ENCODE measurements at places on chromosomes 16 and 17. TPM values are rescaled to one million over a fixed set of nuclear protein-coding genes. Genes with fewer than 3 reads are reported as not detected.
A peak's percentile ranks its signal among the peaks of the same experiment; 100 is the strongest.

DNA sequence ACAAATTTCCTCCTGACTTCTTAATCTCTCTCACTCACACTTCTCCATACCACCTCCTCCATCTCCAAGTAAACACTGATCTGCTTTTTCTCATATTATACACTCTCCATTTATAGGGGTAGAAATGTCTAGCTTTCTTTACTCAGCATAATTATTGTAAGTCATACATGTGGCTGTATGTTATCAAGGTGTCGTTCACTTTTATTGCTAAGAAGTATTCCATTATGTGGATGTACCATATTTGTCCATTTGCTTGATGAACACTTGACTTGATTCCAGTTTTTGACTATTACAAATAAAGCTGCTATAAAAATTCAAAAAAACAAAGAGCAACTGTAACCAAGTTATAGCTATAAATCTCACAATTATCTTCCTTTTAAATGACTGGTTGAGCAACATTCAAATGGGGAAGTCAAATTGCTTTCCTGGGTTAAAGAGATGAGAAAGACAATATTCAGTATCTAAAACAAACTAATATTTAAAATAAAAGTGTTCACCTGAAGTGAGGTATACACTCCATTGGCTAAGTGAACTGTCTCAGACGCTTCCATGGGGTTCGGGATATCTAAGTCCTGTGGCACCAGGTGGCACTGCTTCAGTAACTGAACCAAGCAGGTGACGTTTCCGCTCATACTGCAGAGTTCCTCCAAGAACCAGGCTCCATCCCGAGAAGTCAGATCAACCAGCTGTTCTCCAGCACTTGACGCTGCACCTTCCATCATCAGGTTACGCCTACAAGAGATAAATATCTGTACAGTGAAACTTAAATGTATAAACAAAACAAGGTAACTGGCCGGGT lies 32.6 kb upstream of the ARL6IP1 start:
- H3K27me3 ChIP-seq = no peaks in the 10 kb centered on the region
- no peak for DNase-seq
- no peaks in the 10 kb centered on the region for H3K4me1 ChIP-seq
- H3K4me3 ChIP-seq = no peak overlapping the region
- H3K36me3 ChIP-seq = peaks cover 38% of the 10 kb centered on the region

GRCh38 chr17:65797101-65797500 lies 235.7 kb upstream of the AXIN2 start:
- H3K27ac ChIP-seq = no peak overlapping the region
- H3K4me1 ChIP-seq = no peaks in the 10 kb centered on the region
- H3K36me3 ChIP-seq = peaks cover 16% of the 10 kb centered on the region
- H3K27me3 ChIP-seq = no peaks in the 10 kb centered on the region
- no peak overlapping the region for H3K4me3 ChIP-seq

- H3K36me3 ChIP-seq = no peaks in the 10 kb centered on the region
- no peak for DNase-seq
- H3K27me3 ChIP-seq = no peaks in the 10 kb centered on the region
- H3K4me3 ChIP-seq = no peak overlapping the region
- no peaks in the 10 kb centered on the region for H3K4me1 ChIP-seq
- no peak overlapping the region for H3K27ac ChIP-seq
These were observed 141.5 kb upstream of the MED13 start for GRCh38 chr17:62206550-62206949.

Gene KRT36
- total RNA-seq = not detected

DNA sequence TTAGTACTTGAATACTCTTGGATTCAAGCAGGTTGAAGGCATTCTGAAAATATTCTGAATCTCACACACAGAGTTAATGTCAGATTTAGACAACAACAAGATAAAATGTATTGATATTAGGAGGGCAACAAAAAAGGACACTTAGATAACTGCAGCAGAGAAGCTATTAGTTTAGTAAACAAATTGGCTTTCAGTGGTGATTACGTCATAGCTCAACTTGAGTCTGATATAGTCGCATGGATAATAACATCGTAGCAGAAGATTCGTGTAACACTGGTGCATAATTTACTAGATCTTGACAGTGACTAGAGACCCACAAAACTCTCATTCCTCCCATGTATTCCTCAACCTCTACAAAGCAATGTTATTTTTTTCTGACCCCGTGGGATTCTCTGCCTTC lies 268.3 kb downstream of the KCNJ2 start:
- H3K27ac ChIP-seq = no peak overlapping the region
- no peak for DNase-seq
- no peaks in the 10 kb centered on the region for H3K4me1 ChIP-seq
- no peak overlapping the region for H3K4me3 ChIP-seq
- H3K36me3 ChIP-seq = no peaks in the 10 kb centered on the region

DNA sequence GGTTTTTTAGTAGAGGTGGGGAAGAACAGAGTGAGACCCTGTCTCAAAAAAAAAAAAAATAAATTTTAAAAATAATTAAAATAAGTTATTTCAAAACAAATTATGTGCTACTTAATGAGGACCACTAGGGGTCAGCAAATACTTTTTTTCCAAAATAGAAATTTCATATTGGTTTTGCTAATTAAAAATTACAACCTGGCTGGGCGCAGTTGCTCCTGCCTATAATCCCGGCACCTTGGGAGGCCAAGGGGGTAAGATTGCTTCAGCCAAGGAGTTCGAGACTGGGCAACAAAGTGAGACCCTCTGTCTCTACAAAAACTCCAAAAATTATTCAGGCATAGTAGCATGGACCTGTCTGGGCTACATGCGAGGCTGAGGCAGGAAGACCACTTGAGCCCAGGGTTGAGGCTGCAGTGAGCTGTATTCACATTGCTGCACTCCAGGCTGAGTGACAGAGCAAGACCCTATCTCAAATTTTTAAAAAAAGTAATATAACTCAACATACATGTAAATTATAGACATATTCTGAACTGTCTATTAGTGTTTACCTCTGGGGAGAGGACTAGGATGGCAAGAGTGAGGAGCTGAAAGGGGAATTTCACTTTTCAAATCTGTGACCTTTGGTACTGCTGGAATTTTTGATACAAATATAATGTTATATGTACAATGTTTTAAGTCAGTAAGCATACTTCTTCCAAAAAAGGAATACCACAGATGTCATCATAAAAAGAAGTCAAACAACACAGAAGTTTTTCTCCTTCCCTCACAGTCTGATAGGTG lies 8.1 kb downstream of the MEIOB start:
- H3K4me3 ChIP-seq = no peak overlapping the region
- no peak for DNase-seq
- H3K27me3 ChIP-seq = peaks cover 80% of the 10 kb centered on the region
- H3K4me1 ChIP-seq = no peaks in the 10 kb centered on the region
- H3K27ac ChIP-seq = no peak overlapping the region

- no peak for DNase-seq
- peaks cover 25% of the 10 kb centered on the region for H3K36me3 ChIP-seq
- peak overlapping the region; percentile 84 for H3K27ac ChIP-seq
- H3K27me3 ChIP-seq = no peaks in the 10 kb centered on the region
These were observed 19.6 kb downstream of the AKAP10 start for GRCh38 chr17:19958023-19958422.

GRCh38 chr16:13920510-13920818 lies 510 bp downstream of the ERCC4 start:
- peak overlapping the region; percentile 86 for H3K4me3 ChIP-seq
- H3K36me3 ChIP-seq = peaks cover 2% of the 10 kb centered on the region
- peaks cover 9% of the 10 kb centered on the region for H3K27me3 ChIP-seq
- no peak for DNase-seq
- peaks cover 24% of the 10 kb centered on the region for H3K4me1 ChIP-seq
- peak overlapping the region; percentile 96 for H3K27ac ChIP-seq

GRCh38 chr17:73625991-73626673 lies 18.1 kb downstream of the SDK2 start:
- H3K4me1 ChIP-seq = peaks cover 59% of the 10 kb centered on the region
- H3K4me3 ChIP-seq = no peak overlapping the region
- H3K27ac ChIP-seq = no peak overlapping the region
- peaks cover 10% of the 10 kb centered on the region for H3K36me3 ChIP-seq
- DNase-seq = no peak

Gene JMJD8
- 64.5 TPM for total RNA-seq

Gene DNAAF8
- 0.68 TPM for total RNA-seq

Gene NRN1L
- total RNA-seq = 1.0 TPM

Gene IFT20
- total RNA-seq = 14.0 TPM

Gene CFDP1
- total RNA-seq = 99.8 TPM

- H3K36me3 ChIP-seq = peaks cover 14% of the 10 kb centered on the region
- no peak for DNase-seq
- H3K27ac ChIP-seq = no peak overlapping the region
- no peaks in the 10 kb centered on the region for H3K27me3 ChIP-seq
- H3K4me3 ChIP-seq = no peak overlapping the region
These were observed 75.2 kb downstream of the CPPED1 start for GRCh38 chr16:12728469-12728868.

GRCh38 chr16:10076037-10076436 lies 106.2 kb downstream of the GRIN2A start:
- no peak for DNase-seq
- no peak overlapping the region for H3K27ac ChIP-seq
- H3K36me3 ChIP-seq = no peaks in the 10 kb centered on the region
- H3K4me3 ChIP-seq = no peak overlapping the region

- H3K27ac ChIP-seq = no peak overlapping the region
- no peak overlapping the region for H3K4me3 ChIP-seq
- H3K27me3 ChIP-seq = no peaks in the 10 kb centered on the region
- no peaks in the 10 kb centered on the region for H3K4me1 ChIP-seq
These were observed 17.6 kb downstream of the DNAJA3 start for GRCh38 chr16:4443271-4443670.

Gene ZNF469
- 0.52 TPM for total RNA-seq

DNA sequence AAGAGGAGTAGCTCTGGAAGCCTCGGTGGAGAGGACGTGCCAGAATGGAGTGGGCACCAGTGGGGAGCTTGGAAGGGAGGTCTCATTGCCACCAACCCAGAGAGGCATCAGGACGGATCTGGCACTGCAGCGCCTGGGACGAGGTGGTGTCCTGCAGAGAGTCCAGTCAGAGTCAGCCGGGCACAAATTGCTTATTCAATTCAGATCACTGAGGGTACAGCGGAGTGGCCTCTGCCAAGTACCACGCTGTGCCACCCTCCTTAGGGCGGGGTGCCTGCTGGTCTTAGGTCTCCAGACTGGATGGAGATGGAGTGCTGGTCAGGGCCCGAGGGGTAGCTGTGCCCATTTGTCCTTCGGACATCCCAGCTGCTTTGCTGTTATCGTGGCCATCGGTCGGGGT lies 18.9 kb upstream of the SPPL2C start:
- no peak overlapping the region for H3K4me3 ChIP-seq
- H3K27me3 ChIP-seq = no peaks in the 10 kb centered on the region
- no peak for DNase-seq
- no peaks in the 10 kb centered on the region for H3K36me3 ChIP-seq
- no peaks in the 10 kb centered on the region for H3K4me1 ChIP-seq

DNA sequence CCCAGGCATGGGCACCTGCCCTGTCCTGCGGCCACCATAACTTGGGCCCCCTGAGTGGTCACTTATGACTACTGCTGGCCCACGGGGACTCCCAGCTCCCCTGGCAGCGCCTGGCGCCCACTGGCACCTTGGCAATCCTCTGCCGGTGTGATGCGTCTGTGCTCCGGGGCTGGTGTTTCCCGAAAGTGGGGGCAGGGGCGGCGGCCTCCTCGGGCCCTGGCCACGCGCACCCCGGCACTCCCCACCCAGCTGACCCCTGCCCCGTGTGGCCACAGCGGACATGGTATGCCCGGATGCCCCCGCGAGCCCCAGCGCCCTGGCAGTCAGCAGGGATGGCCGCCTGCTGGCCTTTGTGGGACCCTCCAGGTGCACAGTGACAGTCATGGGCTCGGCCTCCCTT lies 8.3 kb downstream of the WDR90 start:
- no peaks in the 10 kb centered on the region for H3K36me3 ChIP-seq
- DNase-seq = no peak
- H3K27ac ChIP-seq = no peak overlapping the region
- no peaks in the 10 kb centered on the region for H3K27me3 ChIP-seq
- no peak overlapping the region for H3K4me3 ChIP-seq

- no peak overlapping the region for H3K27ac ChIP-seq
- H3K4me1 ChIP-seq = peaks cover 15% of the 10 kb centered on the region
- no peak overlapping the region for H3K4me3 ChIP-seq
These were observed 361.5 kb downstream of the SNX29 start for GRCh38 chr16:12337871-12338655.

- no peak overlapping the region for H3K27ac ChIP-seq
- H3K27me3 ChIP-seq = peaks cover 3% of the 10 kb centered on the region
- peaks cover 19% of the 10 kb centered on the region for H3K4me1 ChIP-seq
- H3K36me3 ChIP-seq = no peaks in the 10 kb centered on the region
- no peak overlapping the region for H3K4me3 ChIP-seq
These were observed 15.0 kb upstream of the TAC4 start for GRCh38 chr17:49862781-49863331.

DNA sequence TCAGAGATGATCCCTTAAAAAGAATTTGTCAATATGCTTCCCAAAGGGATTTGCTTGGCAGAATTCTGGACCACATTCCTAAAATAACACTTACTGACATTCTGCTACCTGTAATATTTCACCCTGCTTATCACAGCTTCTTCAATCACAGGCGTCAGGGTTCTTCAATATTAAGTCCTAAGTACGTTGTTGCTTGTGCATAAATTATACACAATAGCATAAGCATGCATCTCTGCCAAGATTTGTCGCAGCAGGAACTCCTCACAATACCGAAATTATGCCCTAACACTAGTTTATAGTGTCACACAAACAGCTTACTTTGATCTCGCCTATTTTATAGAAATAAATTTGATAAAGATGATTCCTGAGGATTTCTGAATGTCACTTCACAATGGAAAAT lies 48.9 kb downstream of the UBE2G1 start:
- no peak for DNase-seq
- no peak overlapping the region for H3K4me3 ChIP-seq
- no peaks in the 10 kb centered on the region for H3K27me3 ChIP-seq

Gene C17orf67
- 2.4 TPM for total RNA-seq

Gene PDK2
- total RNA-seq = 24.6 TPM

GRCh38 chr16:57020651-57021050 lies 31.3 kb downstream of the NLRC5 start:
- DNase-seq = no peak
- H3K27ac ChIP-seq = no peak overlapping the region
- H3K4me1 ChIP-seq = no peaks in the 10 kb centered on the region
- no peaks in the 10 kb centered on the region for H3K36me3 ChIP-seq
- no peak overlapping the region for H3K4me3 ChIP-seq
- peaks cover 5% of the 10 kb centered on the region for H3K27me3 ChIP-seq

- peaks cover 5% of the 10 kb centered on the region for H3K4me1 ChIP-seq
- H3K27me3 ChIP-seq = peaks cover 17% of the 10 kb centered on the region
- H3K36me3 ChIP-seq = no peaks in the 10 kb centered on the region
- peak overlapping the region; percentile 63 for H3K27ac ChIP-seq
These were observed 2.3 kb downstream of the CCL4 start for GRCh38 chr17:36105781-36106492.

- H3K27ac ChIP-seq = no peak overlapping the region
- no peaks in the 10 kb centered on the region for H3K36me3 ChIP-seq
- H3K27me3 ChIP-seq = peaks cover 12% of the 10 kb centered on the region
These were observed 71.7 kb downstream of the RPH3AL start for GRCh38 chr17:280901-281300.

GRCh38 chr16:3821184-3821583 lies 59.3 kb downstream of the CREBBP start:
- no peaks in the 10 kb centered on the region for H3K36me3 ChIP-seq
- H3K4me3 ChIP-seq = no peak overlapping the region
- no peaks in the 10 kb centered on the region for H3K27me3 ChIP-seq
- no peak for DNase-seq

Data from neural crest cell (in vitro differentiated cells).